SIG-M5 (cell line): ENCODE measurements at places on chromosomes 12 and 14.

- no peak for DNase-seq
Observed at GRCh38 chr12:76674669-76675315, 89.1 kb upstream of the ZDHHC17 start.

DNA sequence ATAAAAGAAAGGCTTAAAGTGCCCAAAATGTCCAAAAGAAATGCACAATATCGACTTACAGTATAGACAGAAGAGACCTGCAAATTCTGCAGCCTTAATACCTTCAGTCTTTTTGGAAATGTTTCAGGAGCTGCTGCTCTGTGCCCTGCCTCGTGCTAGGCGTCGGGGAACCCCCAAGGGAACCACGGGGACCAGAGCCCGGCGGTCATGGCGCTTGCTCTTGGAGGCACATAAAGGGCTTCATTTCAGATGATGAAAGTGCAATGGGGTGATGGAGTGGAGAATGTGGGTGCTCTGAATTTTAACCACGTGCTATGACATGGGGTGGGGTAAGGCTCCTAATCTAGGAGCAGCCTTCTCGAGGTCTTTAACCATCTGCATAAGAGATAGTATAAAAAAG, 14.8 kb upstream of the AACS start:
- DNase-seq, result no peak

- no peak for DNase-seq
Observed at GRCh38 chr12:21695986-21696385, 38.3 kb upstream of the LDHB start.

GRCh38 chr14:58395812-58396788, at the start of gene TOMM20L:
Gene TOMM20L, plus strand, starts transcription at chr14:58395930. Its CDS starts 28 bp downstream, at chr14:58395958.
- DNase-seq, result no peak

- no peak for DNase-seq
Observed at GRCh38 chr14:23365036-23365731, at the start of gene EFS. Gene EFS, minus strand, starts transcription at chr14:23365172. Its CDS starts 147 bp downstream, at chr14:23365025.

DNA sequence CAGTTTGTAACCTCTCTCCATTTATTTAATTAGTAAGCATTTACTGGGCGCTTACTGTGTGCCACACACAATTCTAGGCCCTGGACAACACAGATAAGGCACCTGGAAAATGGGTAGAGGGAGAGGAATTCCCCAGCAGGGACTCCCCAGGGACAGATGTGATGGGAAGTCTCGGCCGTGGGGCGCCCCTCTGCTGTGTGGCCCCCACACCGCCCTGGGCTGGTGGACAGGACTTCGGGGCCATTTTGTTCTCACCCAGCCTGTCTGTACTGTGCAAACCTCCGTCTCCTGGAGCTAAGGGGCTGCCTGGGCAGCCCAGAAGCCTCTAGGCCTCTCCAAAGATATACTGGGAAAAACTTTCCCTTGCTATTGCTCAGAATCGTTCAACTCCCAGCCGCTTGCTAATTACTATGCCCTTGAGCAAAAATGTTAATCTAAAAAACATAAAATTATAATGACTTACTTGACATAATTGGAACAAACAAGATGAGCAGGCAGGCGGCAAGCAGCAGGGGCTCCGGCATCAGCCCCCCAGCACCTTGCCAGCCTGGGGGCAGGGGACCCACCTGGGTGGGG, 64.4 kb upstream of the NCOR2 start:
- no peak for DNase-seq

GRCh38 chr12:54160769-54161480, 27.9 kb downstream of the SMUG1 start:
- DNase-seq, result no peak

- no peak for DNase-seq
Observed at GRCh38 chr12:56007564-56008559, 10.8 kb downstream of the SUOX start.

- no peak for DNase-seq
Observed at GRCh38 chr14:105737504-105738246, 211.3 kb downstream of the TMEM121 start.
